ENCODE measurements at places on chromosomes 12 and 14.

DNA sequence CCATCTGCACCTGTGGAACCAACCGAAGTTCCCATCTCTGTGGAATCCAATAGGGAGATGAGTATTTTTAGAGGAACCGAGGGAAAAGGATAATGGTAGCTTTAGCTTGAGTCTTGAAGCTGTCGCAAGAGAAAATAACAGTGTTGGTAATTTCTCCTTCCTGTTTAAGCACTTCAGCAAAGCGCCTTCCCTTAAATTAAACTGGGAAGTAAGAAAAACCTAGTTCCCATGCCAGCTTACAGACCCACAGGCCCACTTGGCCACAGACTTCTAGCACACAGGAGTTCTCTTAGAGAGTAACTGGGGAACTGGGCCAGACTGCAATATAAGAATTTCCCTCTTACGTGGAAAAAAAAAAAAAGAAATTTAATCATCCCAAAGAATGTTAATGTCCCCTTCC is 223.8 kb downstream of the EFCAB11 start:
- no peak for DNase-seq

DNA sequence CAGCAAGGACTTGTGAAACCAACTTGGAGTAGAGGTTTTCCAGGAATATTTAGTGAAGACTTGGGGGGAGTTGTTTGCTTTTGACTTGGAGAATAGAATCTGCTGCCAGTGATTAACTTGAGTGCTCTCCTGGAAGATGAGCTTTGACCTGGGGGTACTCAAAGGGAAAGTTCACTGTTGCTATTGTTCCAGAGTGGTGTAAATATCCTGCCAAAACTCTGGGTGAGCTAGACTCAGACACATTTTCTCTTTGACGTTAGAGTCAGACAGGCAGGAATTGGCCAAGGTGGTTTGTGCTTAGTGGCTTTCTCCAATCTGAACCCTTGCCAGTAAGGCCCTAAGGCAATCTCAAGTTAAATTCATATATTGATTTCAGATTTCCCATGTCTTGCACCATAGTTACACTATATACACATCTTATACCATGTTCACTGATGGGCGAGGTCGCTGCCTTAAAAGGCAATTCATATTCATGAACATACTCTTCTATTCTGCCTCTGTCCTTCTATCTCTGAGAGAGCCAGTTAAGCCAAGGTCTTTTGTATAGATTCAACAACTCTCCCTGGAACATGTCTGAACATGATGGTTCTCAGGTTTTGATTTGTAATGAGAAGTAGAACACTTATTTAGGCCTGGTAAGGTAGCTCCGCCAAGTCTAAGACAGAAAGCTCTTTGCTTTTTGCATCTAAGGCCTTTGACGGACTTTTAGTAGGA is 204.6 kb upstream of the SLC38A2 start:
- no peak for DNase-seq

DNA sequence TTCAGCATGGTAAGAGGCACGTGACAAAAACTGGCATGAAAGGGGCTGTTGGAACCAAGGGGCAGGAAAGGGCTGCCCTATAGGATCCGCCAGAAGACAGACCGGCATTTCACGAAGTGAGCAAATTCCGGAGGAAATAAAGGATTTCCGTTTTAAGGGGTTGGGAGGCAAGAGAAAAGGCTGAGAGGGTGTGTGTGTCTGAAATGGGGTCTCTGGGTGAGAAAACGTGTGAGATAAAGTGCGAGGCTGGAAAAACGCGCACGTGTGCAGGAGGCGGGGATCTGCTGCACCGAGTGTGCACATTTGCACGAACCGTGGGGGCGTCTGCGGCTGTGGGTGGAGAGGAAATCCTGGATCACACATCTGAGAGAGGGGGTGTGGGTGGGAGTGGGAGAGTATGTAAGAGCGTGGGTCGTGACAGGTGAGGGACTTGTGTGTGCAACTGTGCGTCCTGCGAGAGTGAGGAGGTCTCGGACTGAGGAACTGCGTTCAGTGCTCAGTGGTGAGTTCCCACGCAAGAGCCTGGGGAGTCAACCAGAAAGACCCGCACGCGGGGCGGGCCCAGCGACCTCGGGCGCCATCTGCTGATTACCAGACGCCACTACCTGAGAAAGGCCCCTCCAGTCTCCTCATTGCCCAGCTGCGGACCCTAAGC is 37.0 kb upstream of the P2RX7 start:
- peak; percentile 64 for DNase-seq

GRCh38 chr14:94123296-94123695 is 6.1 kb downstream of the IFI27L2 start:
- no peak for DNase-seq

- DNase-seq = no peak
Measured at GRCh38 chr14:99064262-99064954, 207.6 kb downstream of the BCL11B start.

DNA sequence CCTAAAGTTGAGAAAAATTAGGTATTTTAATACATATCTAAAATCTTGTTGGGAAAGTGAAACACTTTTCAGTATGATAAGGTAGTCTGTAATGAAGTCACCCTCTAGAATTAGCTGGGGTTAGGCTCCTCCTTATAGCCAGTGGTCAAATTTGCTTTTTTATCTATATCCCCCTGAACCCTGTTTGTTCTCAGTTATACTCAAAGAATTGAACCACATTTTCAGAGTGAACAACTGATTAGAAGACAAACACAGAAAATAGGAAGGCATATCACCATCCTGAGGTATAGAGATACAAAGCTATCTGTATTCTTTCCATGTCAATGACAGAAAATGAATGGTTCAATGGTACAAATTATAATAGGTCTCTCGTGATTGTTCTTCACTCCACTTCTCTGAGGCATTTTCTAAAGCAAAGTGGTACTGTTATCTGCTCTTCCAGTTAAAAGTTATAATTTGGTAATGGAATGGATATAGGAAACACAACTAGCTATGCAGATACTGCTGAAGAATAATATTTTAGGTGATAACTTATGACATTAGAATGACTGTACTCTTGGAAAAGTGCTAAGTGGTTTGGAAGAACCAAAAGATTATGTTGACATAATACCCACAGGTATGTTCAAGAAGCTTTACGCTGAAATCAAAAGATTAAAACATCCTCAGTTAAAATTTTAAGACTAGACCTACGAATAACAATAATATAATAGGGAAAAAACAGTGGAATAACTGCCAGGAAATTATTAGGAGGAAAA is 27.6 kb downstream of the WASHC3 start:
- DNase-seq = no peak

DNA sequence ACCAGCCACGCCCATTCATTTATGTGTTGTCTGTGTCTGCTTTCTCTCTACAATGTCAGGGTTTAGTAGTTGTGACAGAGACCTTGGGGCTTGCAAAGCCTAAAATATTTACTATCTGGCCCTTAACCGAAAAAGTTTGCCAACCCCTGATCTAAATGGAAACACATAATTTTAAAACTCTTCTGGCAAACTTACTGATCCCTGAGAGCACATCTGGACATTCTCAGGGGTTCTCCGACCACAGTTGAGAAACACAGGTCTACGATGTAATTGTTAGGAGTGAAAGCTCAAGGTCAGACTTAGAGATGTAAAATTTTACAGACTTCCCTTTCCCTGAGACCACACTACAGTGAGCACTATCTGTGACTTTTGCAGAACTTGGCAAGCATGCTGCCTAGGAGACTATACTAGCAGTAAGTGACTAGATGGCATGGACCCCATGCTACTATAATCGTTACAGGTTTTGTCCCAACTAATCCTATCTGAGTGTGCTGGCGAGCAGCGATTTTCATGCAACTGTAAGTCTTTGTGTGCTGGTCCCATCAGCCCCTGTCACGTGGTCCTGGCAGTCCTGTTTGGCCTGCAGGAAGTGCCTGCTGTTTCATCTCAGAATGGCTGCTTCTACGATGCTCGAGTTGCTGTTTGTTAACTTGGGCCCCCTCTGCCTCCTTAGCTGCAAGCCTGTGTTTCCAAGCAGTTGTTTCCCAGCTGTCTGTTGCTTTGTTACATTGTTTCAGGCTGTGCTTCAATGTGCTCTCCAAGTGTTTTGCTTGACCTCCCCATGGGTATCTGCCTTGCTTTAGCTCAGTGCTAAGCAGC is 21.6 kb downstream of the TMTC2 start:
- no peak for DNase-seq

DNA sequence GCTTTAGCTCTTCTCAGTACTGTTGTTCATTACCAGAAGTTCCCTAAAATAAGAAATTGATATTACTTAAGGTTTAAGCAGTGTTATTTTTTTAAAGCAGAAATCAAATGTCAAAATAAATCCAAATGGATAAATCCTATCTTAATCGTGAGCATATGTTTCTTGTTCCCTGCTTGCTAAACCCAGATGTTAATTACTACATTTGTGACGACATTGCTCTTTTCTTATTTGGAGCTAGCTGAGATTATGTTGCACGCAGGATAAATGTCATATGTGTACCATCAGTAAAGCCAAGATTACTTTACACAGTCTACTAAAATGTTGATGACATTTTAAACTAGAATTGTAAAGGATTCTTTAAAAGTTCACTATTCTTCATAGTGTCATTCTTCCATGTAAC is 157.5 kb downstream of the PLCZ1 start:
- no peak for DNase-seq
